ENCODE measurements at places on chromosomes 6 and 20. TPM values are rescaled to one million over a fixed set of nuclear protein-coding genes. Genes with fewer than 3 reads are reported as not detected.

UNC93A gene
- total RNA-seq, result not detected

OR2H2 gene
- total RNA-seq, result not detected

RAB32 gene
- 72.4 TPM for total RNA-seq

PHACTR3 gene
- total RNA-seq, result 0.63 TPM

SIRPB2 gene
- not detected for total RNA-seq

ARFGAP1 gene
- total RNA-seq, result 61.8 TPM

LRRC73 gene
- 1.2 TPM for total RNA-seq

BPIFB3 gene
- total RNA-seq, result not detected

ZNF311 gene
- total RNA-seq, result 0.71 TPM

PDYN gene
- total RNA-seq, result not detected

CENPW gene
- 17.8 TPM for total RNA-seq

COL9A3 gene
- not detected for total RNA-seq

TDRD6 gene
- not detected for total RNA-seq

RAET1E gene
- 1.3 TPM for total RNA-seq

UTRN gene
- 71.8 TPM for total RNA-seq

PROKR2 gene
- total RNA-seq, result not detected

FHL5 gene
- not detected for total RNA-seq

SLC17A1 gene
- not detected for total RNA-seq

All from LHCN-M2 (cell line).